ENCODE measurements at places on chromosomes 6 and 20. TPM values are rescaled to one million over a fixed set of nuclear protein-coding genes. Genes with fewer than 3 reads are reported as not detected.

GRCh38 chr20:39960522-39961428, 728.3 kb downstream of the MAFB start:
- no peak for DNase-seq

- DNase-seq = no peak
Observed at GRCh38 chr20:24798930-24799705, 150.0 kb upstream of the CST7 start.

Gene HLA-DMA
- total RNA-seq = 0.44 TPM

DNA sequence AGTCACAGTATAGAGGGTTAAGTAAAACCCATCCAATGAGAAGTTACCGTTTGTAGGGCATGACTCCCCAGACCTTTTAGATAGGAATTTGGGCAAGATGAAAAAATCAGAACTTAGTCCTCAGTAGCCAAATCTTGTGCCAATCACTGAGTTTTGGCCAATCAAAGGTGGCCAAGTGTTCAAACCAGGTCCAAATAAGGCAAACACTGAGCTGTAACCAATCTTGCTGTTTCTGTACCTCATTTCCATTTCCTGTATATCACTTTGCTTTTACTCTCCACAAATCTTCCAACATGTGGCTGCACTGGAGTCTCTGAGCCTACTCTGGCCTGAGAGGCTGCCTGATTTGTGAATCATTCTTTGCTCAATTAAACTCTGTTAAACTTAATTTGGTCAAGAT, 81.8 kb upstream of the GPR6 start:
- no peak for DNase-seq

DNA sequence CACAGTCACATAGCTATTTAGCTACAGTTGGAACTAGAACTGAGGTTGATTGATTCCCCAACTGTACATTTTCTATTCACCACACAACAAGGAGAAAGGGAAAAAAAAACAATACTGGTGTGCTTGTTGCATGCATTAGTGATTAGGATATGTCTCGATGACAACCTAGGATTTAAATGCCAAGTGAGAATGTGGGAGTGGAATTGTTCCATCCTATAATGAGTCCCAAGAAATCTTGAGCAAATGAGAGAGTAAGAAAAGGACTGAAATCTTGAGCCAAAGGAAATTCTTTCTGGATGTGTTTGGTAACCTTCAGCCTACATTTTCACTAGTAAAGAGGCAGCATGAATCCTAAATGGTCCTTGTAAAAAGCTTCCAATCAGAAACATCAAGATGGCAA, 232.7 kb downstream of the HIVEP2 start:
- DNase-seq = no peak

Gene PLN
- not detected for total RNA-seq

Gene SAMD5
- total RNA-seq = 0.87 TPM

DNA sequence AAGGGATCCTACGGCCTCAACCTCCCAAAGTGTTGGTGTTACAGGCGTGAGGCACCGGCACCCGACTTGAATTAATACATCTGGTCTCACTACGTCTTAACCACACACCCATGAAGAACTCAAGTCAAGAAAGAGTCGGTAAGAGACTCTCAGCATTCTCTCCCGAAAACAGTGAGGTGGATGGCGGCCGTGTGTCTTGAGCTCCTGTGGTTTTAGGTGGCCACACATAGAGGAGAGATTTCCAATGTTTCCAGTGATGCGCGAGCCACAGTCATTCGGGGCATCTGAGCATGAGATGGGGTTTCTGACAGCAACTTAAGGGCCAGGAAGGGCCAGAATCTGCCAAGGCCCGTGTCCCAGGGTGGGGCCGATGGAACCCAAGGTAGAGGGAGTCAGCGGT, 766.4 kb upstream of the DEFB115 start:
- no peak for DNase-seq

DNA sequence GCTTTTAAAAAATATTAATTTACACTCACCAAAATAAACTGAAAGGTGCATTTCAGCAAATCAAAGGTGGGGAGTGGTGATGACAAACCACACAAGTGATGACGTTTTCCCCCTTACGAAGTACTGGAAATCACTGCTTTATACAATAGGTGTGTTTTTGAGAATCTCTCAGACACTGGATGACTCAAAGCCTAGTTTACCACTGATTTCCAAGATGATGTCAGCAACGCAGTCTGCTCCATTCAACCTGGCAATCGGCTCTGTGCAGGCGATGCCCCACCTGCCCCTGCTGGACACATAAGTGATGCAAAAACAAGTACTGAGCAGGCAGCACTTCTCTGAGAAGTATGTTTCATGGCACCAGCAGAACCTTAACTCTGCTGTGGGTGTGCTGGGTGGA, 114.4 kb downstream of the SOD2 start:
- DNase-seq = no peak

GRCh38 chr6:43428112-43428570, 800 bp downstream of the ABCC10 start:
- no peak for DNase-seq

DNA sequence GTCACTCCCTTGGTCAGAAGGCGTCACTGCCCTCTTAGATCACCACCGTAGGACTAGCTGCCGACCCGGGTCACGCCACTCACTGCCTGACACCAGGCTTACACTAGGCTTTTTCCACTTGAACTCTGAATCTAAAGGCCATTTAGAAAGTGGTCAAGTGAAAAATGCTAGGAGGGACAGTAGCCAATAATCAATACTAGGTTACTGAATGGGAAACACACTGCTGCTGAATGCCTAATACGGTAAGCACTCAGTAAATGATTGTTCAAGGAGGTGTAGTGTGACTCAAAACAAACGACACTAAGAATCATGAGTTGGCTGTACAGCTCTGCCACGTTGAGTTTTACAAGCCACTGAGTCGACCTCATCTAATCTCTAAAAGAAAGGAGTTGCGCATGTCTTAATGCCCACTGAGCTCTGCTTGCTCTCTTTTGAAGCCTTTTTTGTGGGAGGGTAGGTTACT, 760 bp upstream of the IBTK start:
- DNase-seq = no peak

DNA sequence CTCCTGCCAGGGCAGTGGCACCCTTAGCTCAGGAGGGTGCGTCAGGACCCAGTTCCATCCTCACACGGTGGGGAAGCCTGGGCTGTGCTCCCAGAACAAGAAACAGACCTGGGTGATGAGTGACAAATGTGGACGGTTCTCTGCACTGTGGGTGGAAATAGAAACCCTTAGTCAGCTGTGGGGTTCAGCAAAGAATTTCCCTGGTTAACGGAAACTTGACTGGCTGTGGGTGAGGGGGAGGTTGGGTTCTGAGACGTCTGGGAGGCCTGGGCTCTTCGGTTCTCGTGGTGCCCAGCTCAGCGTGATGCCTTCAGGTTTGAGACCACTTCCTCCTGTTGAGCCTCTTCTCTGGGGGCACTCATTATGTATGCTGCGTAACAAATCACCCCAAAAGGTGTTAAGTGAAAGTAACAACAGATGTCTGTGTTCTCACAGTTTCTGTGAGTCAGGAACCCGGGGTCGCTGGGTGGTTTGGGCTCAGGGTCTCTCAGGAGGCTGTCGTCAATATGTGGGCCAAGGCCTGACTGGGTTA, 53.1 kb upstream of the FAM83D start:
- no peak for DNase-seq

Gene MTRF1L
- 12.9 TPM for total RNA-seq

GRCh38 chr6:36962874-36963273, 8.3 kb downstream of the PI16 start:
- no peak for DNase-seq

DNA sequence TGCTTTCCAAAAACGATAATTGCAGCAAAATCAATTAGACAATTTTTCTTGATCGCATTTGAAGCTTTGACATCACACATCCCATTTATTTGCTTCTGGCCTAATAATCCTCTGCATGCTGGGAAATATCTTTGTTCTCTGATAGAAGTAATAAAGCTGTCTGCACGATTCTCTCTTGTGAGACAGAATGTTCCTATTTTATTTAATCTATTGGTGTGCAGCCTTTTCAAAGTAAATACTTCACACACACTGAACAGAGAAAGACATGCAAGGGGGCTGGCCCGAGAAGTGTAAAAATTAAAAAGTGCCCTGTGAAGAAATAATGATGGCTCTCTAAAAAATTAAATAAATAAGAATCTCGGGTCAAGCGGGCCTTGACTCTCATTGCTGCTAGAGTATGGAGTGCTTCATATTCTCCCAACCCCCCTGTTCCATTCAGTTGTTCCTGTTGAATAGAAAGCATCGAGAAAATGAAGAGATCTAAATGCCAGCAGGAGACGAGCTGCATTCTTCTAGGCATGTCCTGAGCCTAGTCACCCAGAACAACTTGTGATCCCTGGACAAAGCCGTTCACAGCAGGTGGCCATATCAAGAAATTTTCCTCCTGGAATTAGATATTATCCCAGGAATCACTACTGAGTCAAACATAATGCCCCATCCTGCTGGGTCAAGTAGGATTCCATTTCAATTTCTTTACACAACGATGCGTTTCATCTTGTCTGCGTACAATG, 625.9 kb upstream of the EPHA7 start:
- DNase-seq = no peak

Gene LGSN
- total RNA-seq = not detected

GRCh38 chr6:157110607-157111006, 212.7 kb downstream of the TMEM242 start:
- no peak for DNase-seq

GRCh38 chr6:46410334-46410953, 80.8 kb downstream of the RCAN2 start:
- DNase-seq = peak; percentile 50

Gene TRIM10
- total RNA-seq = under 0.01 TPM

DNA sequence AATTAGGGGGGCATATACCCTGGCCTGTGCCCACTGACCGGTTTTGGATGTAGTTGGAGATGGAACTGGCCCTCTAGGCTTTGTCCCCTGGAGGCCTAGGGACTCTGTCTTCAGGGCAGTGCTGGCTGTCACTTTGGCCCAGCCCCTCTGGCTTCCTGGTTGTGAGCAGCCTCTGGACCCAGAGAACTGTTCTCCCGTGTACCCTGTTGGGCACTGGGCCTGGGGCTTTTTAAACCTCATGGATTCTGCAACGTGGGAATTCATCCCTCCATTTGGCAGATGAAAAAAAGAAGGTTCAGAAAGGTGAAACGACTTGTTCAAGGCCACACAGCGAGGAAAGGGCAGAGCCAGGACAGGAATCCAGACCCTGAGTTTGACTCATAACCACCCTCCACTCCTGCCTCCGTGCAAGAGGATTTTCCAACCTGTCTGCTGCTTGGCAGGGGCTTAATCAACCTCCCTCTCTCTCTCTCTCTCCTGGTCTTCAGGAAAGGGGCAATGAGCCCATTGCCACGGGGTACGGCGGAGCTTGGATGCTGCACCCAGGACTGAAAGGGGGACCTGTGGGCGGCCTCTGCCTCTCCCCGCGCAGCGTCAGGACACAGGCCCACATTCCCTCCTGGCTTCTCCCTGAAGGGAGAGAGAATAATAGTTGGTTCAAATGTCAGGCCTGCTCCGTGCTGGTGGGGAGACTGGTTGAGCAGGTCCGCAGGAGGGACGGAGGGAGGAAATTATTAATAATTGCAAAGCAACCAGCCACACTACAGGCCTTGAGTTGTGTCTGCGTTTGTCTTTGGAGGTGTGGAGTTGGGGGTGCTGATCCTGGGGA, 56.0 kb downstream of the CEBPB start:
- no peak for DNase-seq

DNA sequence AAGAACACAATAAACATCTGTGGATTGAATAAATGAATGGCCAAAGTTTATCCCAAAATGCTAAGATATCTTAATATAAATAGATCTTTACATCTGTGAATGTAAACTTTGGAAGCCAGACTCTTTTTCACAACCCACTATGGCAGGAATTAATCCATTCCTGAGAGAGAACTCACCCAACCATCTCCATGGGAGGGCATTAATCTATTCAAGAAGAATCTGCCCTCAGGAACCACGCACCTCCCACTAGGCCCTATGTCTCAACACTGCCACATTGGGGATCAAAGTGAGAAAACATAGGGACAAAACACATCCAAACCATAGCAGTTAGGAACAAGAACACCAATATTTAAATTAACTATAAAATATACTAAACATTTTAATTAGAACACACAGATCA, 3.4 kb downstream of the UBE3D start:
- DNase-seq = no peak

- no peak for DNase-seq
Observed at GRCh38 chr20:37185686-37186085, 6.3 kb upstream of the MROH8 start.

GRCh38 chr20:18267815-18268214, 20.5 kb upstream of the ZNF133 start:
- peak; percentile 57 for DNase-seq

Gene GGTLC1
- total RNA-seq = not detected

DNA sequence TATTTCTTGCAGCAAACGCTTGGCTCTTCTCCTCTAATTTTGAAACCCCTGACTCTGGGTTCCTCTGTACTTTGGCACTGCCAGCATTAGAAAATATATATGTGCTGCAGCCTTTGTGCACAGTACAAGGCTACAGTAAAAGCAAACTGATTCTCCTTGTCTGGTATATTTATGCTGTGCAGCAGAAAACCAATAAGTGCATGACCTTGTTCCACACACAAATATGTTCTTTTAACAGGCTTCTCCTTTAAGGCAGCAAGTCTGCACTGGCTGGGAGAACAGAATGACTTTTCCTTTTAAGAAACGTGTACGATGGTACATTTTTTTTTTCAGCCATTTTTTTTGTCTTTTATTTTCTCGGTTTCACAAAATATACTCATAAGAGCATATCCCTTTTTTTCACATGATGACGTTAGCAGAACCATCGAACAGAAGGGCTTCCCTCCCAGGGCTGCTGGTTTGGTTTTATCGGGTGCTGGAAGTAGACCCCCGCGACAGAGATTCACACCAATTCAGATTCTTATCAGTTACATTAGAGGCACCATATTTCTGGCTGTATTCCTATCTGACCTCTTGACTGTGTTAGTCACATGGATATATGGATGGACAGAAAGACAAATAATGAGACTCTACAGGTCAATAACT, 129.9 kb upstream of the ARID1B start:
- no peak for DNase-seq

Gene SCRT2
- not detected for total RNA-seq

DNA sequence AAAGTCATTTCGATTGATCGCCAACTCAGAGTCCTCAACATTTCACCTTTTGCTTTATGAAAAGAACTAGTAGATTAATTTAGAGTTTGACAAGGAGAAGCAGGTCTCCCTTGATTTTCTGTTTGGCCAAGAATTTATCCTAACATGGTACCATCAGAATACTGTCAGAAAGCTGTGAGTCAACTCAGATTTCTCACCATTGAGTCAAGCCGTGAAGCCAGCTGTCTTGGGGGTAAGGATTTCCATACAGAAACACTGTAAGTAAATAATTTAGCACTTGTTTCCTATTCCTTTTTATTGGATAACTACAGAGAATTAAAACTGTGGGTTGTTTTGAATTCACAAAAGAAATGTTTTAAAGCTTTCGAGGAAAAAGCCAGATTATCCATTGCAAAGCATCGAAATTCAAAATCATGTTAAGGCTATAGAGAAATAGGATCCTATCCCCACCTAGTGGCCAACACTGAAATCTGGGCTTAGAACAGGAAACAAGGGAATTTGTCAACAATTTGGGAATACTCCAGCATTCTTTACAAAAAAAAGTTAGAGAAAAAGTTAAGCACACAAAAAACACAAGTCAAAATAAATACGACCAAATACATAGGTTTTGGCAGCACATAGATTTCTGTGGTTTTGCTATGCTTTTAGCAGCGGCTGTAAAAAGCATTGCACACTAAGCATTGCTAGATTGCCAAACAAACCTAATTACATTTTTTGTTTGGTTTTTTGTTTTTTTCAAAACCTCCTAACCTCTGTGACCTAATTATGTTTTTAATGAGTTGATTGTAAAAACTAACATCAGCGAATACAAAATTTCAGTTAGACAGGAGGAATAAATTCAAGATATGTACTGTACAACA, 44.2 kb downstream of the COL11A2 start:
- DNase-seq = peak; percentile 71

GRCh38 chr6:49646130-49646824, 9.6 kb upstream of the RHAG start:
- DNase-seq = no peak

Gene CST2
- not detected for total RNA-seq

Gene GSTA3
- total RNA-seq = not detected
